Effector memory CD8-positive, alpha-beta T cell (primary cell): ENCODE measurements at places on chromosomes 2 and 18.

- DNase-seq = no peak
These were observed 1.5 kb upstream of the CERKL start for GRCh38 chr2:181658444-181658843.

- DNase-seq = no peak
These were observed 340.3 kb downstream of the CELF4 start for GRCh38 chr18:37225279-37225678.

DNA sequence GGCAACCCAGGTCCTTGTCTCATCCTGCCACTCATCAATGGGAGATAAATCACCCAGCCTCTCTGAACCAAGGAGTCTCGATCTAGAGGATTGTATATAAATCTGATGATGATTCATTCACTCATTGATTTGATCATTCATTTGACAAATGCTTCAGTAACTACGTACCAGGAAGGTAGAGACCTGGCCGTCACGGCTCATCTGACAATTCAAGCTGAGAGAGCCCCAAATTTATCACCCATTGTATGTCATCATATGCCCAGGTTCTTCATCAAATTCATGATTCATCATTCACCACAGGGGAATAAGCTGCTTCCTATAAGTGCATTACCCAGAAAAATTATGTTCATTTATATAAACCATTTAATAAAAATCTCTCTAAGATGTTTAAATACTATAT lies 116.9 kb downstream of the FAM161A start:
- DNase-seq = no peak

DNA sequence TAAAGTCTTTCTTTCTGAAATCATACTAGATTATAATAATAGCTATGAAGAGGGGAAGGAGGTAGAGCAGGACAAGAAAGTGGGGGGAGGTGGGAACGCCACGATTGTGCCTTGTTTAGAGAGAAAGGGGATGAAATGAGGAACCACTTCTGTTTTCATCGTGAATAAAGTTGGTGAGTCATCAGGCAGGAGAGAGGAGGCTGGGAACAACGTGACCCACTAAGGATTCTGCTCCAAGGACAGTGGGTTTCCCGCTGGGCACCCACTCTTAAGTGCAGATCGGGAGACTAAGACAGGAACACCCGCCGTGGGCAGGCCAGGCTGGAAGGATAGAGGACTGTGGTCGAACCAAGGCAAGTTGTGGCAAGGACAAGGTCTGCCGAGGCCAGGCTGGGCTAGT lies 158.2 kb downstream of the L3MBTL4 start:
- DNase-seq = no peak

DNA sequence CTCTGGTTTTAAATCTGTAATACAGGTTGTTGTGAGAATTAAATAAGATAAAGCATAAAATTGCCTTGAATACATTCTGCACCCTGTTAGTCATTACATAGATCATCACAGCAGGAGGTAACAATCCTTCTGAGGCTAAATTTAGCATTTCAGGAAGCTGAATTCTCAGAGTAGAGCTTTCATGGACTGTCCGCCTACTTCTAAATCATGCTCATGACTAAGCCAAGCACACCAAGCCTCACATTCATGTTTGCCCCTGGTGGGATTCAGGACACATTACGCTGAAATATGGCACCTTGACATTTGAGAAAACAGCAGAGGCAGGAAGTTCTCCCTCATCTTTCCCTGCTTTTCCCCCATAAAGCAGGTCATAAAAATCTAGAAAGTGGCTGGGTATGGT lies 16.6 kb upstream of the PIK3C3 start:
- no peak for DNase-seq

DNA sequence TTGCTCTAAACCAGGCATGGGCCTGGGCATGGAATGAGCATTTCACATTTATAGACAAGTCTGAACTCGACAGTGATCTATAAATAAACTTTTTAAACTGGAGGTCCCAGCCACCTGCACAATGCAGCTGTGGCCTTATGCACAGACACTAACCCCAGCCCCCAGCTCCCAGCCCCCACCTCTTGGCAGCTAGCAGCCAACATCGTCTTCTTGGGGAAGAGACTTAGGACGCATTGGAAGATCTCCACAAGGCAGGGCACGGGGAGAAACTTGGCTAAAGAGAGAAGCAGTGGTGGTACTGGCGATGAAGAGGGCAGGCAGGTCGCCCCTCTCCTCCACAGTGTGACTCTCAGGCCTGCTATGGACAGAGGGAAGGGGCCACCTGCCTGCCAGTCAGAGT lies 213.2 kb downstream of the ANAPC1 start:
- DNase-seq = no peak

GRCh38 chr2:120315367-120316033 lies 30.4 kb upstream of the INHBB start:
- no peak for DNase-seq

DNA sequence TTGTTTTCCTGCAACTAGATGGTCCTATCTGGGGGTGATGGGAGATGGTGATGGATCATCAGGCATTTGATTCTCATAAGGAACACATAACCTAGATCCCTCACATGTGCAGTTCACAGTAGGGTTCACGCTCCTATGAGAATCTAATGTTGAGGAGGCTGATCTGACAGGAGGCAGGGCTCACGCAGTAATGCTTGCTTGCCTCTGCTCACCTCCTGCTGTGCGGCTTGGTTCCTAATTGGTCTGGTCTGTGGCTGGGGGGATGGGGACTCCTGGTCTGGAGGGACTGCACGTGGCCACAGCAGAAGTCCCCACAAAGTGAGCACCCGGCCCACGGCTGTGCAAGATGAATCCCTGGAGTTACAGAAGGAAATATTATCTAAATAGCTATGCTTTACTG lies 11.3 kb downstream of the MC5R start:
- no peak for DNase-seq

DNA sequence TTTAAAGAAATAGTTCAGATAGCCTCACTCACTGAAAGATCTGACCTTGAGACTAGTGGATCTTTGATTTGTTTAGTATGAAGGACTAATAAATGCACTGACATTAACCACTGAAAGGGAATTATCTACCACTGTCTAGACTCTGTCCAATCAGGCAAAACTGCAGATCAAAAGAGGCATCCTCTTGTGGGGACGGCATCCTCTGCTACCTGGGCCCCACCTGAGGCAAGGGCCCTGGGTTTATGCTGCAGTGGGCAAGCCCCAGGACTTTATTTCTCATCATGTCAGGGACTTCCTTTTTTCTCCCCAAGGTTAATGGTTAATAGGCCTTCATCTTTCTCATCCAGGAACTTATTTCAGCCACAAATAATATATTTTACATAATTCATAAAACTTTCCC lies 32.2 kb downstream of the STAT1 start:
- DNase-seq = no peak

GRCh38 chr18:2857491-2858131 lies 10.8 kb downstream of the EMILIN2 start:
- DNase-seq = no peak

DNA sequence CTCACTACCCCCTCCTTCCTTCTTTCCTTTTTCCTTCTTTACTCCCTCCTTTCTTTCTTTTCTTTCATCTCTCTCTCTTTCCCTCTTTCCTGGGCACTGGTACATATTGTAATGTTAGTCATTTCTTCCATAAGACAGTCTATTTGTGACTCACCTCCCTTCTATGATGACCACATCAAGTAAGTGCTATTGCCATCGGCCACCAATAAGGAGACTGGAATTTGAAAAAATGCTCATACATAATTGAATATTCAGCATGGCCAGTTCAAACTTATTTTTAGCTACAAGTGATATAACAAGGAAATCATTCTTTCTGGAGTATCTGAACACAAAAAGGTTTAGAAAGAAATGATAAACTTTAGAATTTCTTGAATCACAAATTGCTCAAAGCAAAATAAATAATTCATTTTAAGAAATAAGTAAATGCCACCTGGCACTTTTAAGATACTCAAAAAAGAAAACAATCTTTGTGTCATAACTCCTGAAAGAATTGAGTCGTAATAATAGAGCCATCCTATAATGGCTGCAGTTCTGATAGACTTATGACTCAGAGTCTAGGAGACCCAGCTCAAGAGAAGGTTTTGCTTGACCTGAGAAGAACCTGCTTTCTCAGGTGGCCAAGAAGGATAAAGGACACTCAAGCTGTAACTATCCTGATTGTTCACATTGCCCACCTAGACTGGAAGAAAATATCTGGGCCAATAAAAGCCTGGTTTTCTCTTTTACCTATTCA lies 51.6 kb upstream of the CCBE1 start:
- no peak for DNase-seq

GRCh38 chr2:5751873-5752482 lies 59.8 kb downstream of the SOX11 start:
- no peak for DNase-seq

DNA sequence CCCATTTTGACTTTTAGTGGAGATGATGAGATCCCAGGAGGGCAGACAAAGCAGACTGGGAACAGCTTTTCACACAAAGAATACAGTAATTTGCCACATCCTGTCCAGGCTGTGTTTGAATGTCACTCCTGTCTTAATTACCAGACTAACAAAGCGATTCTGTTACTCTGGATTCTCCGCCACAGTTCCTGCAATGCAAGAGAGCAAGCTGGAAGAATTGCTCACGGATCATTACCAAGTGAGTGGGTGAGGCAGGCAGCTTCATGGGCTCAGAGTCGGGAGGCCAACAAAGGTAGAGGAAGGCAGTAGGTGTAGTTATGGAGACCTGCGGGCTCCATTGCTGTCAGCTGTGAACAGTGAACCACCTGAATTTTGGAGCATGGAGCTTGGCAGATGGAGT lies 250.5 kb upstream of the ATP5MC3 start:
- no peak for DNase-seq

DNA sequence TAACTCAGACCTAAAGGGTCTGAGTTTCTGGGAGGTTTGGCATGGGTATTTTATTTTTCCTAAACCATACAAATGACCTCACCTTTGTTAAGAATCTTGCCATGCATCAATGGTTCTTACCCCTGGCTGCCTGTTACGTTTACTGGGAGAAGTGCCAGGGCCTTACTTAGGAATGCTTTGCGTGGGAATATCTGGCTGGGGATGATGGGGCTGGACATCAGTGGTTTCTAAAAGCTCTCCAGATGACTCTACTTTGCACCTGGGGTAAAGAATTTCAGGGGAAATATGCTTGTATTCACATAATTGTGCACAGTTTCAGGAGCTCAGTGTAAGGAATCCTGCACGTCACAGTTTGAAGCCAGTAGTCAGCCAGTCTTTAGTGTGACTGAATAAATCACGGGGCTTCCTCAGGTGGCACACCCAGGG lies 18.2 kb upstream of the DAW1 start:
- DNase-seq = no peak

DNA sequence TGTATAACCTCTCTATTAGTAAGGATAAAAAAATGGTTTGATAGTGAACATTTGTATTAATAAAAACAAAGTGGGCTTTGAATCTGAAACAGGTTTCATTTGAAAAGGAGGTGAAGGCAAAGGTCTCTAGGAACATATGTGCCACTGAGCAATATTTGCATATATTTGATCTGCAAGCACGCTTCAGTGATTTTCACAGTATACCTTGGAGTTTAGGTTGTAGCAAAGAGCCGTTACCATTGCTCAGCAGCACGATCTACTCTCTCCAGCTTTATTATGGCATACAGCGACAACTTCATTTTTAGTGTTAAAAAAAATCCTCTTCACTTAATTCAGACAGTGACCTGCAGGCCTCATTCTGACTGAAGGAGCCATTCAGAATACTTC lies 75.8 kb upstream of the ZEB2 start:
- no peak for DNase-seq

DNA sequence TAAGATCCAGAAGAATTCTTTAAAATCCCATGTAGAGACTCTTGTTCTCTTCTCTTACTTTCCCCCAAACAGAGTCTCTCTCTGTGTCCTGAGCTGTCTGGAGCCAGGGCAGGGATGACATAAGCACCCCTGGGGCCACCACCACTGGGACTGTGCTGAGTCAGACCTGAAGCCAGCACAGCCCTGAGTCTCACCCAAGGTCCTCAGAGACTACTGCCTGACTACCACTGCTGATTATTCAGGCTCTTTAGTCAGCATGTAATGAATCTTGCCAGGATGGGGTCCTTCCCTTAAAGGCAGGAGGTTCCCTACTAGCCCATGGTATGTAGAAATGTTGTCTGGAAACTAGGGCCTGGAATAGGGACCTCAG lies 34.9 kb upstream of the DYNC1I2 start:
- DNase-seq = no peak

DNA sequence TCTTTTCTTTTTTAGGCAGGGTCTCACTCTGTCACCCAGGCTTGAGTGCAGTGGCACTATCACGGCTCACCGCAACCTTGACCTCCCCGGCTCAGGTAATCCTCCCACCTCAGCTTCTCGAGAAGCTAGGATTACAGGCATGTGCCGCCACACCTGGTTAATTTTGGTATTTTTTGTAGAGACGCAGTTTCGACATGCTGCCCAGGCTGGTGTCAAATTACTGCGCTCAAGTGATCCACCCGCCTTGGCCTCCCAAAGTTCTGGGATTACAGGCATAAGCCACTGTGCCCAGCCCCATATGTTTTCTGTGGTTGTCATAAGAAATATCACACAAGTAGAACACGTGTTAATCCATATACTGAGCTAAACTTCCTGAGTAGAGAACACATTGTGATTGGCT lies 14.6 kb downstream of the ENOSF1 start:
- no peak for DNase-seq

GRCh38 chr2:20671736-20672080 lies 4.8 kb downstream of the GDF7 start:
- DNase-seq = no peak

DNA sequence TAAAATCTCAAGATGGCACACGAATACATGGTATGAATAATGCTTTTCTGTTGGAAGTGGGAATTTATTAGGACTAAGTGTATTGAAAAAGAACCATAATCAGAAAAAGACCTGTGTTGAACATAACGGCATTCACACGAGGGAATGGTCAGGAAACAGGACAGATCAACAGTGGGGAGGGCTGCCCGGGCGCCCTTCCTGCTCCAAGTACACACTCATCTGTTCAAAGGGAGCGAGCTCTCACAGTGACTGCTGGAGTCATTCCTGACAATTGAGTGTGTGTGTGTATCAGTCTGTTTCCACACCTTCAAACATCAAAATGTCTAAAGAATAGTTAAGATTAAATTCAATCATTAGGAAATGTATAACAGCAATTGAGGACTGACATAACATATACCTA lies 167.2 kb downstream of the HDAC4 start:
- DNase-seq = no peak

DNA sequence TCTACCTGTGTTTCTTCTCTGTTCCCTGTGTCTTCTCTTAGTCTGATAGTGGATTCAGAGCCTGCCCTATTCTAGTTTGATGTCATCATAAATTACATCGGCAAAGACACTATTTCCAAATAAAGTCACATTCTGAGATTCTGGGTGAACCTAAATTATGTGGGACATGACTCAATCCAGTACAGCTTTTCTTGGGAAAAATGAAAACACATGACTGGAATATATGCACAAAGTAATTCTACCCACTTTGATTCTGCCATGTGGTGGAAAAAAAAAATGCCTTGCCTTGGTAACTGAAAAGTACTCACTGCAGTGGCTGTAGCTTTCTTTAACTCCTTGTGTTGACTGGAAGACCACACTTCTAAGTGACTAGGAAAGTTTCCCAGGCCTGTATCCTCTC lies 73.7 kb downstream of the LRATD1 start:
- no peak for DNase-seq

GRCh38 chr2:101788995-101789970 lies 91.8 kb downstream of the MAP4K4 start:
- DNase-seq = no peak
